ENCODE measurements at places on chromosomes 7 and 10.

DNA sequence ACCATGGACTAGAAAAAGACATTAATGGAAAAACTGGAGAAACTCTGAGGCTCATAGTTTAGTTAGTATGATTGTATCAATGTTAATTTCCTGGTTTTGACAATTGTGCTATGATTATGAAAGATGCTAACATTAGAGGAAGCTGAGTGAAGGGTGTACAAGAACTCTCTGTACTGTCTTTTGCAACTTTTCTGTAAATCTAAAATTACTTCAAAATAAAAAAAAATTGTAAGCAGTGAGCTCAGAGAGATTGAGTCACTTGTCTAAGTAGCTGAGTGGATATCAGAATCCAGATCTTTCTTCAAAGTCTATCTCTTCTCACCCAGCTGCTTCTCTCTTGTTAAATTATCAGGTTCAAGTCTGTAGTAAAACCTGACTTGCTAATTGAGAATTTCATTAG, 181.1 kb downstream of the PLCE1 start:
- no peak for DNase-seq

DNA sequence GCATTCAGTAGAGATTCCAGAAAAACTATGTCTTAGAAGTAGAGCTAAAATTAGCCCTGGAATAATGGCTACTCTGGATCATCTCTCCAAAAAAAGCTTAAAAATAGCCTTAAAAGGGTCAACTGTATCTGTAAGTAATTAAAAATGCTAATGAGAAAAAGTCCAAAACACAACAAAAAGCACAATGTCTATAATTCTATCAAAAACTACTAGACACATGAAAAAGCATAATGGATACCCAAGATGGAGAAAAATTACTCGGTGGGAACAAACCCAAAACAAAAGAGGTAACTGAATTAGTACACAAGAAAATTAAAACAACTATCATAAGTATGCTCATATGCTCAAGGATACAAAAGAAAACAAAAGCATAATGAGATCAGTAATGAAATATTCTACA, 15.4 kb downstream of the ORC5 start:
- DNase-seq = no peak

- DNase-seq = no peak
These were observed 31.0 kb downstream of the NUP42 start for GRCh38 chr7:23212841-23213240.

GRCh38 chr10:22159979-22160378, 57.8 kb downstream of the EBLN1 start:
- no peak for DNase-seq

GRCh38 chr10:6050801-6051445, 11.2 kb downstream of the IL2RA start:
- DNase-seq = no peak

GRCh38 chr7:73932364-73932763, 71.4 kb downstream of the TMEM270 start:
- DNase-seq = no peak

DNA sequence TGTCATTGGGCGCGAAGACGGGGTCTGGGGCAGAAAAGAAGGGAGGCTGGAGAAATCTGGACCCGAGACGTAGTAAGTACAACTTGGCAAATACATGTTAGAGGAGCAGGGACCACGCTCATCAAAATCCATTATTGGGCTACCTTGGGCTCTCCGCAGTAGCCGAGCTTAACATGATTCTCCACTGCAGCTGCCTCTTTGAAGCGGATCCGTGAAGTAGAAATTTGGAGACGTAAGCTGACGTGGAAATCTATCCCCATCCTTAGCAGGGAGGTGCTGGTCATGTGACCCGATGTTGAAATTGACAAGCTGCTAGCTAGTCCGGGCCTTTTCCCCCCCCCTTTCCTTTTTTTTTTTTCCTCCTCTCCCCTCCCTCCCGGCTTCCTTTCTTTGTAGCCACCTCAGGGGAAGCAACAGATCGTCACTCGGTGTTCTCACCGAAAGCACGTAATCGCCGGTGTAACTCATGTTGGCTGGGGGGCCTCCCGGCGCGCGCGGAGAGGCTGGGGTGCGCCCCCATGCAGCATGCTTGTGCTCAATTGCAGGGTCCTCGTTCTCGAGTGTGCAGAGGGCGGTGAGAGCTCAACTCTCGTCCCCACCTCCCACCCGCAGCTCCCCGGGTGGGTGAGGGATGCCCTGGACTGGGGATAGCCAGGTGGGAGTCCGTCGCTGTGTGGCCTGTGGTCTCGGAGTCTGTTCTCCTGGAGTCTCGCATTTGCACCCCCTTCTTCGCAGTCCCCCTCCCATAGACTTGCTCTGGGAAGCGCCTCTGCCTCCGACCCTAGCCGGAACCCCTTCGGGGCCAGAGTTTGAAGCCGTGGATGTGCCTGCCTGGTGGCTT, at the start of gene HOXA11:
Gene HOXA11 (minus strand): TSS at position 220 of the 841 bp plus-strand sequence. CDS start 88 bp downstream, at position 132.
- DNase-seq = no peak

DNA sequence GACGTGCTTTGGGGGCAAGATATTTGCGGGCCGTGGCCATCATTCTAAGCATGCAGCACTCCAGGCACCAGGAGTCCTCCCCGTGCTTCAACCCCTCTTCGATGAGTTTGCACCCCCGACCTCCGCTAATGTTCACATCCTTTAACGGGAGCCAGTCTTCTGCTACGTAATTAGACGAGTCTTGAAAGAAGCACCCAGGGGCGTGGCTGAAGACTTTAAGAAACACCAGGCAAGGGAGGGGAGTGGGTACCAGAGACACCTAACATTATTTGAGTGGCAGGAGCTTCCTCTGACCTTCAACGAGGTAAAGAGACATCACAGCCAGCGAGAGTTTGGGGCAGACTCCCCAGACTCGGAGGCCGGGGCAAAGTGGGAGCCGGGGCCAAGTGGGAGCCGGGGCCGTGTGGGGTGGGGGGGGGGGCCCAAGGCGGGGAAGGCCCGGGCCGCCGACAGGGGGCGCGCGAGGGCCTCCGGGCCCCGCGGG, 31.1 kb upstream of the TOMM7 start:
- no peak for DNase-seq

Measured in keratinocyte (primary cell).